ENCODE measurements at places on chromosomes 13 and 19.

DNA sequence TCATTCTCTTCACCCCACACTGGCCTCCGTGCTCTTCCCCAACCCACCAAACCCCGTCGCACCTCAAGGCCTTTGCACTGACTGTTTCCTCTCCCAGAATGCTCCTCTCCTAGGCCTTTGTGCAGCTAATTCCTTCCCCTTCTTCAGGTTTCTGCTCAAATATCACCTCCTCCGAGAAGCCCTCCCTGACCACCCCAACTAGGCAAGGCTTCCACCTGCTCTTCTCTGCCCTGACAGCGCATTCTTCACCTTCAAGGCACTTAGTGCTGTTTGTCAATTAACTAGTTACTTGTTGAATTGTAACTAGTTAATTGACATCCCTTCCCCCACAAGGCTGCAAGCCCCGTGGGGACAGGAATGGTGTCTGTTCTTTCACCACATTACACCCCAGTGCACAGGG is 7.8 kb upstream of the NCCRP1 start:
- DNase-seq = no peak

DNA sequence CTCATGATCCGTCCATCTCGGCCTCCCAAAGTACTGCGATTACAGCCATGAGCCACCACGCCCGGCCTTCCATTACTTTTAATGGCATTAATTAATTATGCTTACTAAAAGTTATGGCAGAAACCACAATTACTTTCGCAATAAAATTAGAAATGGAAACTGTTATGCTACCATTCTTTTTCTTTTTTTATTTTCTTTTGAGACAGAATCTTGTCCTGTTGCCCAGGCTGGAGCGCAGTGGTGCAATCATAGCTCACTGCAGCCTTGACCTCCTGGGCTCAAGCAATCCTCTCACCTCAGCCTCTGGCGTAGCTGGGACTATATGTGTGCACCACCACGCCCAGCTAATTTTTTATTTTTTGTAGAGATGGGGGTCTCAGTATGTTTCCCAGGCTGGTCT is 4.6 kb upstream of the BST2 start:
- DNase-seq = no peak

DNA sequence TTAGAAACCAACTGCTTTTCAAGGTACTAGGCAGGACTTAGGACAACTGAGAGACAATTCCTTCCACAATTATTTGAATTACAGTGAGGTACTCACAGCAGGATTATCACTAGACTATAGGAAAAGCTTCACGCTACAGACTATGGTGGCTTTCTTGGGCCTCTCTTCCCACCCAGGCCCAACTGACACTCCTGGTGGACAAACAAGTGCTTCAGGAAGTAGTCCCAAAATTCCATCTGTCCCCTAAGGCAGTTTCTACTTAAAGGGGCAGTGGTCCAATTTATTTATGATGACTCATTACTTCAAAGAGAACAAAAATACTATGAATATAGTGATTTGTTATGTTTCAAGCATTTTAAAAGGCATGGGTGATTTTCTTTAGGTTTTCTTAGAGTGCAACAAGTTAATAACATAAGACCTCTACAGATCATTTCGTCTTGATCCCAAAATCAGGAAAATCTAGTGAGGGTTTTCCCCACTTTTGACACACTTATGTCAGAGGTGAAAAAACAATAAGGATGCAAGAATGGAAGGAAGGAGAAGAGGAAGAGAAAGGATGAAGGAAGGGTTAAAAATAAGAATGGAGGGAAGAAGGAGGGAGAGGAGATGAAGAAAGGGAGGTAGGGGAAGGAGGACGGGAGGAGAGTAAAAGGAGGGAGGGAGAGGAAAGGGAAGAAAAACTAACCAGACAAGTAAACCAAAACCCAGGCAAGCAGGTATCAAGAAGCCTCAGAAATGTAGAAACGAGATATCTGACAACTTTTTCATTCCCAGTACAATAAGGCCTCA is 100.7 kb downstream of the SERP2 start:
- DNase-seq = no peak

GRCh38 chr13:94822356-94822755 is 110.0 kb upstream of the SOX21 start:
- DNase-seq = no peak

- no peak for DNase-seq
Measured at GRCh38 chr13:30138511-30138910, 168.8 kb downstream of the KATNAL1 start.

DNA sequence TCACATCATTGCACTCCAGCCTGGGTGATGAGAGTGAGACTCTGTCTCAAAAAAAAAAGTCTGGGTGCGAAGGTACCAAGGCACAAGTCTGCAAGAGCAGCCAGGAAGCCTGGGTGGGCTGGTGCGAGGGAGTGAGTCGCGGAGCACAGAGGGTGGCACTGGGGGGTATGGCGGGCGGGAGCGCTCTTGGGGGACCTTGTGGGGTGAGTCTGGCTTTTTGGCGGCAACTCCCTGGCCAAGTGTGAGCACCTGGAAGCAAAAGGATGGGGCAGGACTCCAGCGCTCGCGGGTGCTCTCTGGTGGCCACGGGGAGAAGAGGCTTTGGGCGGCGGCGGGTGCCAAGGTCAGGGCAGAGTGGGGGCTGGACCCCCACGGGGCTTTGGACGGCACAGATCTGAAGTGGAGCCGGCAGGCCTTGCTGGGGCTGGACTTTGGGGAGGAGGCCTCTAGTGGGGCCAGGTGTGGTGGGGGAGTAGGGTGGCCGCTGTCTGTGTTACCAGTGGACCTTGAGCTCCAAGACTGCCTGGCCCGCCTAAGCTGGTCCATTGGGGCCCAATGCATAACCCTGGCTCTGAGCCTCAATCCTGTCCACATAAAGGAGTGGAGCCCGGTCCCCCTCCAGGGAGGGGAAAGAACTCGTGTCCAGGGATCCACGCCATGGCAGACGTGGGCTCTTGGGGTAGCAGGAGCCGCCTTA is 1.6 kb downstream of the P2RY11 start:
- peak; percentile 71 for DNase-seq

GRCh38 chr13:102033386-102033785 is 368.5 kb downstream of the FGF14 start:
- no peak for DNase-seq

- DNase-seq = no peak
Measured at GRCh38 chr13:106349080-106349931, 186.2 kb downstream of the EFNB2 start.

DNA sequence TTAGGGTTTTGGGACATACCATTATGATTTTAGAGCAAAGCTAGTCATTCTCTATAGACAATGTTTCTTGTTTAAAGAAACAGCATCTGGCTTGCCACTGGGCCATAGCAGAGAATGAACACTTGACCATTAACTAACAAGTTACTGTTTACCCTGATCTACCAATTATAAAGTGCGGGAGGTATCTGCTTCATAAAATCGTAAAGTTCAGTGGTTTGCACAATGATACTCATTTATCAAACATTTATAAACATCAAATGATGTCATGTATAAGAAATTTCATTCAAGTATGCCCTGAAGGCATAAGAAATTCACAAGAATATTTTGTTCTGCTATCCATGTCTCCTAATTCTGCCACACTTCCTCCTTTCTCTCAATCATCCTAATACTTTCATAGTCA is 139.2 kb downstream of the PCDH20 start:
- no peak for DNase-seq

- DNase-seq = peak; percentile 28
Measured at GRCh38 chr13:81017513-81018152, 676.7 kb upstream of the SPRY2 start.
